ENCODE measurements at places on chromosomes 11 and 22. TPM values are rescaled to one million over a fixed set of nuclear protein-coding genes. Genes with fewer than 3 reads are reported as not detected.

ELMOD1 gene
- total RNA-seq = not detected

OR10D3 gene
- total RNA-seq = not detected

OR52I2 gene
- total RNA-seq = not detected

ALKBH3 gene
- total RNA-seq = 27.3 TPM

FGF3 gene
- total RNA-seq = not detected

ANO9 gene
- 63.9 TPM for total RNA-seq

SIRT3 gene
- total RNA-seq = 33.6 TPM

OR10A3 gene
- not detected for total RNA-seq

SMCO4 gene
- 2.0 TPM for total RNA-seq

MTCH2 gene
- 26.9 TPM for total RNA-seq

TRIM21 gene
- 26.7 TPM for total RNA-seq

PVALB gene
- total RNA-seq = not detected

POTEH gene
- not detected for total RNA-seq

APLNR gene
- not detected for total RNA-seq

JAML gene
- 9.6 TPM for total RNA-seq

TIMP3 gene
- not detected for total RNA-seq

NEFH gene
- total RNA-seq = 0.19 TPM

TECTA gene
- total RNA-seq = 0.41 TPM

NCR3LG1 gene
- total RNA-seq = 0.75 TPM

ACCS gene
- 56.2 TPM for total RNA-seq

SCGB1C1 gene
- not detected for total RNA-seq

PHLDA2 gene
- not detected for total RNA-seq

DMC1 gene
- total RNA-seq = 0.22 TPM
